Right kidney (tissue), 9 donors: ENCODE measurements at places on chromosomes 5 and 9.

- DNase-seq, result no peak
These were observed 8.8 kb upstream of the WDR36 start for GRCh38 chr5:111083323-111083722.

DNA sequence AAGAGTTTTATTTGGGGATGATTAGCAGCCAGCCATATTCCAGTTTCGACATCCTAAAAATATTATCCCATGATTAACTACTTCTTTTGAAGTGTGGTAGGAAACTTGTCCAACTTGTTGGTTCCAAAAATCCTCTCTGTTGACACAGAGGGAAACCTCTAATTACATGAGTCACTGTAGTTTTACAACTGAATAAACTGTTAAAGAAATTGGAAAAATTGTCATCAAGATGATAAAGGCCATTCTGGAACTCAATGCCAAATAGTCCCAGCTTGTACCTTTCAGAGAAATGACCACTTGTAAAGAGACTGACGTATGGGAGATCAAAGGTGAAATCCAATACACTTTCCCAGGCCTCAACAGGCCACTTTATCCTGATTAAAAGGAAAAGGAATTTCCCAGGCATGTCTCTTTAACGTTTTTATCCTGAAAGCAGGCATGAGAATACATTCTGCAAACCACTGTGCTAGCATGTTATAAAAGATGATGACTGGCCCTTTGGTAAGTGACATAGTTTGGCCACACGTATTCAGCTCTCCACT is 261.6 kb downstream of the GLIS3 start:
- no peak for DNase-seq

- no peak for DNase-seq
These were observed 469.5 kb upstream of the PIK3R1 start for GRCh38 chr5:67746103-67746502.

- no peak for DNase-seq
These were observed 117.8 kb upstream of the MINAR2 start for GRCh38 chr5:129630101-129630500.

DNA sequence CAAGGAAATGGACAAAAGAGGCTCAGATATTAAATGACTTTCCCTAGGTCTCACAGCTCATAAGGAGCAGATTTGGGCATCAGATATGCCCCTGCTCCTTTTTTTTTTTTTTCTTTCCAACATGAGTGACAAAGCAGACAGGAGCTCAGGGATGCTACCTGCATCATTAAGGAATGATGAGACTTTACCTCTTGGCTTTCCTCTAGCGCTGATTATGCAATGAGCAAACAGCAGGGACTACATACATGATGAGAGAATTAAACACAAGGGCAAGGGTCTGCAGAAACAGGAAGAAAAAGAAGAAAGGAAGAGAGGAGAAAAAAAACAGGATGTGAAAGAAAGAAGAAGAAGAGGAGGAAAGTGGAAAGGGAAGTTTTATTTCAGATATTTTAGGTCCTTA is 179.9 kb downstream of the PPP2R2B start:
- no peak for DNase-seq

- no peak for DNase-seq
These were observed 55.7 kb downstream of the FAM174A start for GRCh38 chr5:100590867-100591266.

- no peak for DNase-seq
These were observed 1285.8 kb upstream of the CDH9 start for GRCh38 chr5:28324174-28324573.

DNA sequence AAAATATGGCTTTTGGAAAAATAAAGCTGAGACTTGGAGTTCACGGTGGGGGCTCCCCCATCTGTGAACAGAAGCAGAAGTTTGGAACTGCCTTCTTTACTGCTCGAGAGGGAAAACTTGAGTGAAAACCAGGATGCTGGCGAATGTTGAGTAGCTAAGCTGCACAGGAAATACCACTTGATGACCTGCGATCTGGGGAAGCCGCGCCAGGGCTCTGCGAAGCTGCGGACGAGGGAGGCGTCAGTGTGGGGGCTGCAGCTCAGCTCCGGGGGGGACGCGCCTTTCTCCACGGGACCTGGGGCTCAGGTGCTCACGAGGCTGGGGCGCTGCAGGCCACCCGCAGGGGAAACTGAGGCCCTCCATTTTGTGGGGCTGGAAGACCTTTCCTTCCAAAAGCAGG is 62.3 kb downstream of the TENT4A start:
- no peak for DNase-seq

DNA sequence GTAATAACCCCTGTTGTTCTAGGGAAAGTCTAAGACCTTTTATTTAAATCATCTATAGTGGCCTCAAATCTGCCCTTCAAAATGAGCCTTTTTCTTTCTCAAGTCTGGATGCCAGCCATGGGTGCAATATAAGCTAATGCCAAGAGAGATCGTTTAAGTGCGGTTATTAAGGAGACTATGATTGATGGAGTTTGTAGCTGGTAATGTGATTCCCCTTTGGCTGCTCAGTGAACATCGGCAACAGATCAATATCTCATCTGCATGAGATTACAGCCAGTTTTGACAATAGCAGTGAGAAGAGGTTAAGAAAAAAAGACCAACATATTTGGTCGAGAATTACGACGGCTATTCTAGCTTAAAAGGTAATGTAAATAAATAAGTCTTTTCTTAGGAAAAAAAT is 1049.4 kb upstream of the NUDT12 start:
- no peak for DNase-seq

- no peak for DNase-seq
These were observed 361.6 kb upstream of the WWC1 start for GRCh38 chr5:167929841-167930240.

- DNase-seq, result no peak
These were observed 83.4 kb downstream of the RAPGEF1 start for GRCh38 chr9:131656356-131657036.

DNA sequence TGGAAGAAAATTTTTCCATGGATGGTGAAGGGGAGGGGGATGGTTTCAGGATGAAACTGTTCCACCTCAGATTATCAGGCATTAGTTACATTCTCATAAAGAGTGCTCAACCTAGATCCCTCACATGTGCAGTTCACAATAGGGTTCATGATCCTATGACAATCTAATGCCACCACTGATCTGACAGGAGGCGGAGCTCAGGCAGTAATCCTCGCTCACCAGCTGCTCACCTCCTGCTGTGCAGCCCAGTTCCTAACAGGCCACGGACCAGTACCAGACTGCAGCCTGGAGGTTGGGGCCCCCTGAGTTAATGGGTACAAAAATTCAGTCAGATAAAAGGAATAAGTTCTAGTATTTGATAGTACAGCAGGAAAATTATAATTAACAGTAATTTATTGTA is 337.2 kb downstream of the NPR3 start:
- no peak for DNase-seq

- no peak for DNase-seq
These were observed 5.0 kb upstream of the QRFP start for GRCh38 chr9:130901498-130902203.

- DNase-seq, result no peak
These were observed 481.6 kb downstream of the SPATA31A7 start for GRCh38 chr9:61671276-61671973.

- DNase-seq, result no peak
These were observed 17.7 kb upstream of the ANKRD33B start for GRCh38 chr5:10546186-10546585.

GRCh38 chr9:85401998-85402397 is 339.8 kb downstream of the AGTPBP1 start:
- DNase-seq, result no peak

DNA sequence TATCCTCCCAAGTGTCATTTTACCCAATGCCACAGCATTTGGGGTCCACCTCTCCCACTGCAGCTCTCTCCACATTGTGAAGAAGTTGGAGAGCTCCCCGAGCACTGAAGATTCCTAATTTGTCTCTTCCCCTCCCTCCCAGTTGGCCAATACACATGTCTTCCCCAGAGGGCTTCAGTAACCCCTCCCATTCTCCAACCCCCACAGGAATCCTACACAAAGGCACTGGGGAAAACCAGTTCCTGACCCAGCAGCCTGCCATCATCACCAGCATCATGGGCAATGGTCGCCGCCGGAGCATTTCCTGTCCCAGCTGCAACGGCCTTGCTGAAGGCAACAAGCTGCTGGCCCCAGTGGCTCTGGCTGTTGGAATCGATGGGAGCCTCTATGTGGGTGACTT is 87.3 kb upstream of the WWC1 start:
- DNase-seq, result no peak

DNA sequence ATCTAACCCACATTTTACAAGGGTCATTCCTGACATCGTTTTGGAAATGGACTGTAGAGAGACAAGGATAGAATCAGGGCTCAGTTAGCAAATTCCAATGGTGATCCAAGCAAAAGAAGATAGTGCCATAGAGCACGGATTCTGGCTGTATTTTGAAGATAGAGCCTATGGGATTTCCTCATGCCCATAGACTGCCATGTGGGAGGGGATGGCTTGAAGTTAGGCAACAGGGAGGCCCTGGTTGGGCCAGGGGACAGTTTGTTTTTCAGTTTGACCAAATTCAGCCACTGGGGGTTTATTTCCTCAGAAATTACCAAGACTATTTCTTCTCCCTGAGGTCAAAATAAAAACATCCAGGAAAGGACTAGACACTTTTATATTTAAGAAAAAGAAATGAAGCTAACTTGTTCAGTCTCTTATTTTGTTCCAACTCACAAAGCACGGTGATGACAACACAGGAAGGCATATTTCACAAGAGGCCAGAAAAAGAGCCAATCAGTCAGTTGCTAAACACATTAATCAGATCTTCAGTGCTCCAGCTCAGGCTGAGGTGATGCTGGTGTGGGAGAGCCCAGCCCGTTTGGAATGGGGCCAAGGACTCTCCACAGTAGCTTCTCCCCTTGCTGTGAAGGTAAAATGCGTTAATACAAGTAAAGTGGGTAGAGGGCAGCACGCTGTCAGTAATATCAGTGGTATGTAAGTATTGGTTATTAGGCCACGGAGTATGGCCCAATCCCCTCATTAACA is 4.4 kb upstream of the DCTN4 start:
- DNase-seq, result no peak

GRCh38 chr5:37737326-37738056 is 102.3 kb downstream of the GDNF start:
- DNase-seq, result no peak

DNA sequence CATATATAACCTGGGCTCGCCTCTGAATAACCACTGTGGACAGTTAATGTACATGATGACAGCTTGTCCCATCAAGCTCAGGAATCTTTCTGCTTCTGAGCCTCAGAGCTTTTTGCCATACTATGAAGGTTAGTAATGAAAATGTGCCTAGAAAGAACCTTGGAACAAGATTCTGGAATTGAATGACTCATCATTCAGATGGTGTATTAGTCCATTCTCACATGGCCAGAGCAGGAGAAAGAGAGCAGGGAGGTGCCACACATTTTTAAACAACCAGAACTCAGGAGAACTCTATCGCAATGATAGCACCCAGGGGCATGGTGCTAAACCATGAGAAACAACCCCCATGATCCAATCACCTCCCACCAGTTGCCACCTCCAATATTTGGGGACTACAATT is 542.1 kb downstream of the PRR16 start:
- no peak for DNase-seq

- DNase-seq, result peak; percentile 76
These were observed 16.1 kb downstream of the GBGT1 start for GRCh38 chr9:133147412-133148198.

DNA sequence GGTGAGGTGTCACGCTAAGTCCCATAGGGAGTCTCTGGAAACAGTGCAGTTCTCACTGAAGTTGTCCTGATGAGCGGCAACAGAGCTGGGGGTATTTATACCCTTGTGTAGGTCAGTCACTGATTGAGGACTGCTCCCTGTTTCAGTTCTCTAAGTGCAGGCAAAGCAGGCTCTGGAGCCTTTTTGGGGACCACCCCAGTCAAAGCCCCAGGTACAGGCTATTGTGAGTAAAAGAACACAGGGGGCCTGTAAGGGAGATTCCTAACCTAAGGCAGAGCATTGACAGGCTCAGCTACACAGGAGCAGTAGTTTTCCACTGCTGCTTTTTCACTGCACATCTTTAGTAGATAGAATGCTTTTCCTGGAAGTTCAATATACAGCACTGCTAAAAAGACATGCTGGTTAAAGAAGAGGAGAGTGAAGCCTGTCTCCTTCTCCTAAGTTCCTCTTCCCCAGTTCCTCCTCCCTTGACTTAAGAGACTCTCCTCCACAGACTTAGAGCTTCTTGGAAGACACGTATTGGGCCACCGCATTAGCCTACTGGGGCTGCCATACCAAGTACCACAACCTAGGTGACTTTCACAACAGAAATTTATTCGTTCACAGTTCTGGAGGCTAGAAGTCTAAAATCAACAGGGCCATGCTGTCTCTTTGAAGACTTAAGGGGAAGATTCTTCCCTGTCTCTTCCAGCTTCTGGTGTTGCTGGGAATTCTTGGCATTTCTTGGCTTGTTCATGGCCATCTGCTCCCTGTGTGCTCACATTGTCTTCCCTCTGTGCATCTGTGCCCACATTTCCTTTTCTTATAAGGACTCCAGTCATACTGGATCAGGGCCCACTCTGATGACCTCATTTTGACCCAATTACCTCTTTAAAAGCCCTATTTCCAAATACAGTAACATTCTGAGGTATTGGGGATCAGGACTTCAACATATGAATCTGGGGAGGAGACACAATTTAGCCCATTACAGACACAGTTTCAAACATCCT is 221.0 kb downstream of the ESM1 start:
- DNase-seq, result no peak

GRCh38 chr5:25362799-25363198 is 718.0 kb upstream of the CDH10 start:
- no peak for DNase-seq

- no peak for DNase-seq
These were observed 54.9 kb downstream of the MTX3 start for GRCh38 chr5:79936002-79936645.

GRCh38 chr5:77986261-77986660 is 210.1 kb upstream of the TBCA start:
- DNase-seq, result no peak

DNA sequence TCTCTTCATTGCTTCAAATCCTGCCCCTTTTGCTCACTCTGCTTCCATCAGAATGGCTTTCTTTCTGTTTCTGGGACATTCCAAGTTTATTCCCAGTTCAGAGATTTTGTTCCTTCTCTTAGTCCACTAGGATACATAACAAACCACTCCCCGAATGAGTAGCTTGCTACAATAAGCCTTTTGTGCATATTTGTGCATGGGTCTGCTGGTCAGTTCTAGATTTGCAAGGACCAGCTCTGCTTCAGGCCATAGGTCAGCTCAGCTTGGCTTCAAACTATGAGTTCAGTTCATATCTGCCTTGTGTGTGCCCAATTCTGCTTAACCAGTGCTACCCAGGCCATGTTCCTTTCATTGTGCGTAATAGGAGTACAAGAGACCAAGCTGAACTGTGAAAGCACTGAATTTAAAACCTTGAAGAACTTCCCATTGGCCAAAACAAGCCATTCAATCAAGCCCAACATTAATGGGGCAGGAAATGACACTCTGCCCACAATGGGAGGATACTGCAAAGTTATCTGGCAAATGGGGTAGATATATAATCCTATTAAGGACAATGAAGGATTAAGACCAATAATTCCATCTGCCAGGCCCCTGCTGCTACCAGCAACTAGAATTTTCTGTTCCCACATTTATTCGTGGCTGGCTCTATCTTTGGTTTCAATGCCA is 328.8 kb downstream of the PRELID2 start:
- DNase-seq, result no peak
